IMR-90 (cell line): ENCODE measurements at places on chromosomes 3 and 15. TPM values are rescaled to one million over a fixed set of nuclear protein-coding genes. Genes with fewer than 3 reads are reported as not detected.

Gene TUSC7
- not detected in 2 replicates for total RNA-seq

GRCh38 chr15:79208179-79208578 lies 74.3 kb upstream of the ANKRD34C start:
- no peak for DNase-seq

Gene GADL1
- not detected in 2 replicates for total RNA-seq

DNA sequence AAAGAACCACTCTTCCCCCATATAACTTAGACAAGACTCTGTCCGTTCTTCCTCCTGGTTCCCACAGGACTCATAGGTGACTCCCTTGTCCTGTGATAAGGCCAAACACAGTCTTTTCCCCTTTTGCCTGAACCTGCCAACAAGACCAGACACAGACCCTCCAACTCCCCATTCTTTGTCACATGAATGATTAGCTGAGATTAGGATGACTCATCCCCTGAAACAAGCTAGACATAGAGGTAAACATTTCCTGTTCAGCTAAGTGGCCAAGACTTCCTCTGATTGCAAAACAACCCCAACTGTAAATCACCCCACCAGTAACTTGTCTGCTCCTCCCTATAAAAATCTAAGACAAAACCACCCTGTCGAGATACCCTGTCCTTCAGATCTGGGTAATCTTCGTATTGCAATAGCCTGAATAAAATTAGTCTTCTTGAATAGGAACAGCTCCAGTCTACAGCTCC lies 11.4 kb upstream of the HTR3E start:
- DNase-seq: peak; percentile 36

DNA sequence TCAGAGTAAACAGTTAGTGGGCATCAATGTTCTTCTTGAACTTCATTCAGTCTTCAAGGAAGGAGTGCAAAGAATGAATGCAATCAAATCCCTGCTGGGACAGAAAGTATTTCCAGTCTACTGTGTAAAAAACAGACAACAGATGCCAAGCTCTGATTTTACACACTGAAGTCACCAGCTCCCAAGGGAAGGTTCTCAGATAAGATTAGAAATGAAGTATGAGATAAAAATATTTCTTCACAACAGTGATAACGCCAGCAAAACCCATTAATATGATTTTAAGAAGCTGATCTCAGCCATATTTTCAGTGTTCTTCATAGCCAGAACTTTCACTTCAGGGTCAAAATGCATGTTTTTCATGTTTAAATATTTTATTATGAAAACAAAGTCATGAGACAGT lies 265.6 kb downstream of the CTNNB1 start:
- DNase-seq: no peak

DNA sequence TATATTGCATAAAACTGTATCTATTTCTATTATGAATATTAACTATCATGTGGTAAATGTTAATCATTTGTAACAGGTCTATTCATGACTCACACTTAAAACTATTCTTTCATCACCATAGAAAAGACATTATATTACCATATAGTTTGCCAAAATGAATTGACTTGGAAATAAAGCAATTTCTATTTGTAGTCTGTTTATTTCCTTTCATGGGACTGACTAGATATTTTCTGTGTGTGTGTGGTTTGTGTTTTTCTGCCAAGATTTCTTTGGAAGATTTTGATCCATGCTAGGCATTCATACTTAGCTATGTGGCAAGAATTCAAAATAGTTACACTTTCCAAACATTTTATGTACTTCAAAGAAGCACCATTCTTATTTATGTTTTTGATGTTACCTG lies 522.5 kb upstream of the AGTR1 start:
- DNase-seq: peak; percentile 12

GRCh38 chr3:186724911-186725310 lies 7.8 kb downstream of the KNG1 start:
- no peak for DNase-seq

Gene RETNLB
- not detected in 2 replicates for total RNA-seq

DNA sequence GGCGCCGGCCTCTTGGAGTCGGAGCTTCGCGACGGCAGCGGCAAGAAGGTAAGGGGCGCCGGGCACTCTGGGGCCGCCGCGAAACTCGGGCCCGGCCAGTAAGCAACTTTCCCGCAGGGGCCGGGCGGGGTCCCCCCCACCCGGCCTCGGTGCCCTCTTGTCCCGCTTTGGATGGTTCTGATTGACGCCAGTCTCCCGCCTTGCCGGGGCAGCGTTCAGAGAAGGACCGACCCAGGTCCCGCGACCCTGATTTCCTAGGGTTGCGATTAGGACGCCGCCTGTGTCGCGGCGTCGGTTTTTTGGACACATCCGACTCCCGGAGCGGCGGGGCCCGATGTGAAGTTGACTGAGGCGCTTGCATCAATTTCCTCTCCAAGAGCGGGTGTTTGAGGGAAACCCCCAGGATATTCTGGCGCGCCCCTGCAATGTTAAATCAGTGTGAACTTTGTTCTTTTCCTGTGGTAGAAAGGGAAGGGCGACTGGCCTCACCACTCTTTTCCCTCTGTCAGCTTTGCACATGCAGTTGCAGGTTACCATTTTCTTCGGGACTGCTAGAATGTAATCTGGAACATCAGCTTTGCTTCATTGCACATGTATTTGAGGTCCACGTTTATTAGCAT lies 755 bp downstream of the PDE8A start:
- peak; percentile 18 for DNase-seq

GRCh38 chr3:67655364-67656121 lies 1.1 kb upstream of the SUCLG2 start:
- no peak for DNase-seq

DNA sequence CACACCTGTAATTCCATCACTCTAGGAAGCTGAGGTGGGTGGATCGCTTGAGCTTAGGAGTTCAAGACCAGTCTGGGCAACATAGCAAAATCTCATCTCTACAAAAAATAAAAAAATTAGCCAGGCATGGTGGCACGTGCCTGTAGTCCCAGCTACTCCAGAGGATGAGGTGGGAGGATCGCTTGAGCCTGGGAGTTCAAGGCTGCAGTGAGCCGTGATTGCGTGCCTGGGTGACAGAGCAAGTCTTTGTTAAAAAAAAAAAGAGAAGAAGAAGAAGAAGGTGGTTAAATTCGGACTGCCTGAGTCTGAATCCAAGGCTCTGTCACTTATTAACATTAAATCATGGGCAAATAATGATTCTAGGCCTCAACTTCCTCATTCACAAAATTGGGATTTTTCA lies 51.0 kb downstream of the EOMES start:
- no peak for DNase-seq

Gene GPR62
- under 0.01 TPM in 1 of 2 replicates, not detected in the other for total RNA-seq

Gene MCF2L2
- total RNA-seq: under 0.01 TPM in 1 of 2 replicates, not detected in the other

- DNase-seq: peak; percentile 66
Observed at GRCh38 chr15:89874926-89875564, 18.7 kb downstream of the AP3S2 start.

Gene PPM1L
- 0.18 and 0.28 TPM in 2 replicates for total RNA-seq

GRCh38 chr3:178768072-178768864 lies 232.0 kb downstream of the KCNMB2 start:
- DNase-seq: no peak

DNA sequence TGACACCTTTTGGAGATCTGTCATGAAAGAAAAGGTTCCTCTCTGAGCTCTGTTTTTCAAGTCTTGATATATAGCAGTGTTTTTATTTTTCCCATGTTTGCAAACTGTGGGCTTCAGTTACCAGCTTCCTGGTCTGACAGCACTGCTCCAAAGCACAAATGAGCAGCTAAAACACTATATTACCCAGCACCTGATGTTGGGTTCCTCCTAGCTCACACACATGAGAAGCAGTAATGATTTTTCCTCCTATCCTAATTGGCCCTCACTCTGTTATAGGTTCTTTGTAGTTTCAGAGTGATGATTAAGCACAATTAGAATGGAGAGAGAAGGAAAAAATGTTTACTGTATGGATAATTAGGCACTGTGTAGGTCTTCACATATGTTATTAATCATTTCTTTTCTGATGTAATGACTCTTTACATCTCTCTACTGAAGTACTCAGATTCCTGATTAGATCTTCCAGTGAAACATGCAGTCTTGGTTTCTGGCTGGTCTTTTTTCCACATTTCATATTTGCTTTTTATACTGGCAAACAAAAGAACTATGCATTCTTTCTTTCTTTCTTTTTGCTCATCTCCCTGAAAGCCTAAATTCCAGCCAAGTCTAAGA lies 939.7 kb downstream of the NSUN3 start:
- no peak for DNase-seq

GRCh38 chr3:56484525-56485032 lies 16.3 kb upstream of the ERC2 start:
- DNase-seq: no peak

Gene FEZF2
- total RNA-seq: not detected in 2 replicates

DNA sequence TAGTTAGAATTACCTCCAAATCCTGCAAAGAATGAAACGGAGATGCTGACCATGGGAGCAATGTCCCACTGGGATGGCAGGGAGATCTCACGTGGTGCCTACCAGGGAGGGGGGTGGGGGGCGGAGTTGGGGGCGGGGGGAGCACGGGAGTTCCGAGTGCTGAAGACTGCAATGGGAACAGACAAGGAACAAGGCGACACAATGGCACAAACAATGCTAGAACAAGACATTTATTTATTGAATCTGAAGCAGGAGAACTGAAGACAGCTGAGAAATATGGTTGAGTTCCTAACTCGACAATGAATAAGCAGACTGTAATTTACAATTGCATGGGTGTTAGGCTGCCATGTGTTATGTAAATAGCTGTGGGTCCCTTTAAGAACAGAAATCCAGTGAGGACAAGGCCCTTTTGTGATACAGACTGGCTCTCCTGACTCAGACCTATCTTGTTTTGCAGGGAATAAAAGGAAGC lies 91.2 kb downstream of the AQP9 start:
- peak; percentile 21 for DNase-seq

Gene C3orf62
- 0.83 and 0.90 TPM in 2 replicates for total RNA-seq

DNA sequence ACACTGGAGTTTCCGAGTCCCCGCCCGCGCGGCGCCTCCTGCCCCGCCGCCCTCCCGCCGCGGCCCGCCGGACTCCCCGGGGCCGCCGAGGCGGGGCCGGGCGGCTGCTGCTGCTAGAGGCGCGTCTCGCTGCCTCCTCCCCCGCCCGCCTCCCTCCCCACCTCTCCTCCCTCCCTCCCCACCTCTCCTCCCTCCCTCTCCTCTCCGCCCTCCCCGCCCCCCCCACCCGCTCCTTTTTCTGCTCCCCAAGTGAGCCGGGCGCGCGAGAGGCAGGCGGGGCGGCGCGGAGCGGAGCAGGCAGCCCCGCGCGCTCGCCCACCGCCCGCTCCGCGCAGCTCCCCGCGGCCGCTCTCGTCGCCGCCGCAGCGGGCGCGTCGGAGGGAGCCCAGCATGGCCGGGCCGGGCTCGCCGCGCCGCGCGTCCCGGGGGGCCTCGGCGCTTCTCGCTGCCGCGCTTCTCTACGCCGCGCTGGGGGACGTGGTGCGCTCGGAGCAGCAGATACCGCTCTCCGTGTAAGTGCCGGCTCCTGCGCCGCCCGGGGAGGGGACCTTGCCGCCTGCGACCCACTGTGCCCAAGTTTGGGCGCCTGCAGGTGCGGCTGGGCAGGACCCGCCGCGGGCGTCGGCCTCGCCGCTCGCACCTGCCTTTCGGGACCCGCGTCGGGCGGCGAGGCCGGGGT lies at the start of gene CACNA2D3:
Gene CACNA2D3 (plus strand): TSS at position 229 of the 679 bp plus-strand sequence.
- DNase-seq: no peak

DNA sequence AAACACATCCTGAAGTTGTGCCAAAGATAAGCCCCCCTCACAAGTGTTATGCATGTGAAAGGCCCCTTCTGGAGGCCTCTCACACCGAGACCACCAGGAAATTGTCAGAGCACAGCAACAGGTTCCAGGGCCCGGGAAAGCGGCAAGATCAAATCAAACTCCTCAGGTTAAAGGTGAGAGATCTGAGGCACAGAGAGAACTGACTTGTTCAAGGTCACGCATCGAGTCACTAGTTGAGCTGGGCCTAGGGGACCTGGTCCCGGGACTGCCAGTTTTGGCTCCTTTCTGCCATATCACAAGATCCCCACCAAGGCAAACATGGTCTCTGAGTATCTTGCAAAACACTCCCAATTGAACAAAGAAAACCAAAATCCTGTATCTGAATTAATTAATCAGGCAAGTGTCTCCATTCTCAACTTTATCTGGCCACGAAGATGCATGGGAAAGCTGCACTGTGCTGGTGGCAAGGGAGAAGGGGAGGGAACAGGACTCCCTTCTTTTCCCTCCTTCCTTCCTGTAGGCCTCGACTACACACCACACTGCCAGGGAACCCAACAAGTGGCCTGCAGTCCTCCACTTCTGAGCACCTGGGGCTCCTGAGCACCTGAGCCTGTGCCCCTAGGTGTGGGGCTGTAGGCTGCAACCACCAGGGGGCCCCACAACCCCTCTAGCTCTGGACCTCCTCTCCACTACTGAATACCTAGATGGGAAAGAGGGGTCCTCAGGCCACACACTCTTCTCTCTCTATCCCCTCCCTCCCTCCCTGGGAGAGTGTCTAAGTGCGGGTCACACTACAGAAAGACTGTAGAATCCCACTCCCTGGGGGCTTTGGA lies 37.3 kb downstream of the ANP32A start:
- DNase-seq: no peak

DNA sequence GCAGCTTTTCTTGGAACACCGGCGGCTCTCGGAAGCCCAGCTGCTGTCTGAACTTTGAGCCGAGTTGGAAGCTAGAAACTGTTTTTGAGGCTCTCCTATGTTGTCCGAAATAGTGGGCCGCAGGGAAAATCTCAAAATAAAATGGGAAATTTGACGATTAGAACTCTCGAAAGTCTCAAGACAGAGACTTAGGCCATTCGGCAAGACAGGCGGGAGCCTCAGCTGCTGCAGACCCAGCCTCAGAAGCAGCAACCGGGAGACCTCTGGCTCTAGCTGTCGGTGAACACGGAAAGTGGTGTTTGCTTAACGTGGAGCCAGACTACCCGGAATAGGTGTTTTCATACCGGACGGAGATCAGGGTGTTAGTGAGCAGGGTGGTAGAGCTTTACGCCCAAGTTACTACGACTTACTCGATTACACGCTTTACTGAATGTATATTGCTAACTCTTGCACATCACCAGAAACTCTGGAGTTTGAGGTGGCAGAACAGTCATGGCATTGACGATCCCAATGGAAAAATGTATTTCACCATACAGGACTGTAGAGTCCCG lies 357 bp upstream of the MAN2C1 start:
- DNase-seq: peak; percentile 17

DNA sequence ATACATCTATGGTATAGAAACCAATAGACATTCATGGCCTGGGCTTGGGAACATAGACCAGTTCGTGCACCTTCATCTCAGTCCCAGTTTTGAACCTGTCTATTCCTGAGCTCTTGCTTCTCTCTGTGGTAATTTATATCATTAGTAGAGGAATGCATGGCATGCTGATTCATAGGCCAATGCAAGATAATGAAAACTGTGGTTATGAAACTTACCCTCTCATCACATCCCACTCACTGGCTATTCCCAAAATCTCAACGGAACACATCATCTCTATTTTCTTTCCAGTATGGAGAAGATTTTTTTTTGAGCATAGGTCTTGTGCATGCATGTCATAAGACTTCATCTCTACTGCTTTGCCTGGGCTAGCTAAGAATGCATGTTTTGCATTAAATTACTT lies 18.7 kb upstream of the P2RY12 start:
- DNase-seq: peak; percentile 87

Gene DLL4
- total RNA-seq: 1.7 and 1.8 TPM in 2 replicates

Gene SAMD7
- total RNA-seq: not detected in 2 replicates

- no peak for DNase-seq
Observed at GRCh38 chr3:194168994-194169393, 33.0 kb downstream of the HES1 start.

- no peak for DNase-seq
Observed at GRCh38 chr3:146546366-146546965, 2.1 kb upstream of the PLSCR1 start.

Gene CADM2
- total RNA-seq: under 0.01 TPM in 1 of 2 replicates, not detected in the other
